ENCODE measurements at places on chromosomes 3 and 15.

GRCh38 chr3:99869621-99870020 lies 52.0 kb downstream of the CMSS1 start:
- DNase-seq, result no peak

DNA sequence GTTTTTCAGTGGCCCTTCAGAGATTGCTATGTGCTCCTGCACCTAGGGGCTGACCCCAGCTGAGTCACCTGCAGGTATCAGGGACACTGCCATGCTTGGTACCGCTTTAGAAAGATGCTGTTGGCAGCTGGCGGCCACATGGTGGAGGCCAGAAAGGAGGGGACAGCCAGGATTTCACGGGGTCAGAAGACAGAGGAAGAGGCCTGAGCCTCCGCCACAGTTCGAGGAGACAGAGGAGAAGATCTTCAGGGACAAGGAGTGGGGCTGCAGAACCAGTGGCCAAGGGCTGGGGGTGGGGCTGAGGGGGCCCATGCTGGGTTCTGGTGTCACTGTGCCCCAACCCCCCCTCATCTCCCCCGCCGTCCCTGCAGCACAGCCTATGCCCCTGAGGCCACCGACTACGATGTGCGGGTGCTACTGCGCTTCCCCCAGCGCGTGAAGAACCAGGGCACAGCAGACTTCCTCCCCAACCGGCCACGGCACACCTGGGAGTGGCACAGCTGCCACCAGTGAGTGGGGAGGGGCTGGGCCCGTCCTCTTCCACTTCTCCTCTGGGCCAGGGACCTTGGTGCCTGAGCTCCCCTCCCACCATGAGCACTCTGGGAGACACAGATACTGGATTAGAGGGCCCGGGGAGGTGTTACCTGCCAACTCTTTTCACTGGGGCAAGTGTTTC lies 19.9 kb downstream of the LOXL1 start:
- no peak for DNase-seq

DNA sequence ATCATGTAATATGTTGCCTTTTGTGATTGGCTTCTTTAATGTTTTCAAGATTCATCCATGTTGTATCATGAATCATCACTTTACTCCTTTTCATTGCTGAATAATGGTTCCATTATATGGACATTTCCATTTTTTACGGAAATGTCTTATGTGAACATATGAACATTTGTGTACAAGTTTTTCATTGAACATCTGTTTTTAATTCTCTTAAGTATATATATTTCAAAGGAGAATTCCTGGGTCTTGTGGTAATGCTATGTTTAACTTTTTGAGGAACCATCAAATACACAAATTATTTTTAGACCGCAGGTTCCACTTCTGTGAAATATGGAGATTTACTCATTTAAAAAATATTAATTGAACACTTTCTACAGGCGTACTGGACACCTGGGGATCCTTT lies 85.7 kb downstream of the ARIH1 start:
- no peak for DNase-seq

DNA sequence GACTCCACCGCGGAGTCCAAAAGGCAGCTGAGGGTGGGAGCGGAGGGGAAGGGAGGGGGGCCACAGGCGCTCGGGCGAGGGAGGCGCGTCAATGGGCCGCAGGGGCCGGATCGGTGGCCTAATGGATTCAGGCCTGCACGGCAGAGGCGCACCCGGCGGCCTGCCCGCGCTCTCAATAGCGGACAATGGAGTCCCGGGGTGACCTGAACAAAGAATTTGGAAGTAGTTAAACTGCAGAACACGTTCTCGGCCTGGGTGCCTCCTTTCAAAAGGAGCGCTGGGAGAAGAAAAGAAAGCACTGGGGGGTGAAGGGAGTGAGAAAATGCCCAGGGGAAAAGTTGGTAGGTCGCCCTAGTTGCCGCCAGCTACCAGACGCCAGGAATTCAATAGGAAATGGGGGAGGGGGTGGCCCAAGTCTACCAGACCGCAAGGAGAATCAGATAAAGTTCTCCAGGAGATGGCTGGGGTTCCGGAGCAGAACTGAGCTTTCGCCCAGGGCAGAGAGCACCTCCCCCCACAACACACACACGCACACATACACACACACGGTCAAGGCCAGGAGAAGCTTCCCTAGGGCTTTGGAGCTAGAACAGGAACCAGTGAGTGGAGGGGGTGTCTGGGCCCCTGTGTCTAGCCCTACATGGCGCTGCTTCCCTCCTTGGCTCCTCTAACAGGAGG lies 25.8 kb upstream of the POLG start:
- no peak for DNase-seq

DNA sequence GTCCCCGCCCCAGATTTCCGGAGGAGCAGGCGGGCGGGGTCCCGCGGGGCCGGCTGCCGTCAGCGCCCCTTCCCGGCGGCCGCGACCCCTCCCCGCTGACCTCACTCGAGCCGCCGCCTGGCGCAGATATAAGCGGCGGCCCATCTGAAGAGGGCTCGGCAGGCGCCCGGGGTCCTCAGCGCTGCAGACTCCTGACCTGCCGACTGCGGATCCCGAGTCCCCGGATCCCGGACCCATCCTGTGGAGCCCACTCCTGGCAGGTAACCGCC lies at the start of gene TRH:
Gene TRH, plus strand, starts transcription at position 157 of the 269 bp plus-strand sequence. CDS start 1,097 bp downstream, outside the sequence.
- no peak for DNase-seq

DNA sequence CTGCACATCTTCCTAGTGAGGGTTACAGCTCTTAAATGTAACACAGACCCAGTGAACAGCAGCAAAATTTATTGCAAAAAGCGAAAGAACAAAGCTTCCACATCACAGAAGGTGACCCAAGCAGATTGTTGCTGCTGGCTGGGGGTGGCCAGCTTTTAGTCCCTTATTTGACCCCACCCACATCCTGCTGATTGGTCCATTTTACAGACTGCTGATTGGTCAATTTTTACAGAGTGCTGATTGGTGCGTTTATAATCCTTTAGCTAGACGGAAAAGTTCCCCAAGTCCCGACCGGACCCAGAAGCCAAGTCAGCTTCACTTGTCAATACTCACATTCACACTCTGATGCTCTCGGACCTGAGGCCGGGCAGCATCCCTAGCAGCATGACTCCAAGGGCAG lies 154.5 kb upstream of the ATP10A start:
- DNase-seq, result no peak

DNA sequence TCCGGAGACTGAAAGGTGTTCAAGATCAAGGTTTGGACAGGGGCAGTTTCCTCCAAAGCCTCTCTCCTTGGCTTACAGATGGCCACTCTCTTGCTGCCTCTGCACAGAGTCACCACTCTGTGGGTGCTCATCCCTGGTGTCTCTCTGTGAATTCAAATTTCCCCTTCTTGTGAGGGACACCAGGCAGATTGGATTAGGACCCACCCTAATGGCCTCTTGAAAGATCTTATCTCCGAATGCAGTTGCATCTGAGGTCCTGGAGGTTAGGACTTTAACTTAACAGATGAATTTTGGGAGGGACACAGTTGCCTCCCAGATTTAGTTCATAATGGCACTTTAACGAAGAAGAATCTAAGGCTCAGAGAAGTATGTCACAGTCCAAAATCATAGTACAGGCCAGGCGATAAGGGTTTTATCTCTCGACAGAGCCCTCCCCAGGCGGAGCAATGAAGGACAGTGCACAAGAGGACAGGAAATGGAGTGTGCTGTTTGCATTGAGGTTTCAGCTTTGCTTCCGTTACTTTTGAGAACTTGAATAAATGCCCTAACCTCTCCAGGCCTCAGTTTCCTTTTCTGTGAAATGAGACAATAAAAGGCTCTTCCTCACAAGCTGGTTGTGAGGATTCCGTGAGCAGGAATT lies 38.9 kb upstream of the KIF23 start:
- DNase-seq, result no peak
